ENCODE measurements at places on chromosomes 1 and 21.

DNA sequence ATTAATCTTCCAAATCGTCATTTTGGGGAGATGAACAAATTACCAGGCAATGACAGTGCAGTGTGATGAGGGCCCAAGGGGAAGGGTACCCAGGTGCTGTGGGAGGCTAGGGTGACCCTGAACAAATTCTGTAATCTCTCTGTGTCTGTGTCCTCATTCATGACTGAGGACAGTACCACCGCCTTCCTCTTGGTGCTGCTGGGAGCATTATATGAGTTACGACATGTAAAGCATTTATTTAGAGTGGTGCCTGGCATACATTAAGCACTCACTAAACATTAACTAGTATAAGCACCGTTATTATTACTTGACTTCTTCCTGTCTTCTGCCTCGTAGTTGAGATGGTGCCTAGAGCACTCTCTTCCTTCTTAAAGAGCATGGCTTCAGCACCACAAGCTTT is 468.2 kb upstream of the VAMP3 start:
- no peak for DNase-seq

DNA sequence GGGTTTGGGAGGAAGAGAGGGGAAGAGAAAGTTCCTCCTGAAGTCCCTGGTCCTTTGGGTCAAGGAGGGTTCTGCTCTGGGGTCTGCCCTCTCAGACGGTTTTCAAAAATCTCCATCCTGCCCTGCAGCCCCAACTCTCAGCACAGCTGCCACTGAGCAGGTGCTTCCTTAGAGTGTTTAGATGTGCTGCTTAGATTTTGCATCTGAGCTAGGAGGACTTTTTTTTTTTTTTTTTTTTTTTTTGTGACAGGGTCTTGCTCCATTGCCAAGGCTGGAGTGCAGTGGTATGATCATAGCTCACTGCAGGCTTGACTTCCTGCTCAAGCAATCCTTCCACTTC is 324.9 kb upstream of the POU3F1 start:
- no peak for DNase-seq

GRCh38 chr1:27135541-27136235 is 19.2 kb downstream of the SLC9A1 start:
- DNase-seq = no peak

DNA sequence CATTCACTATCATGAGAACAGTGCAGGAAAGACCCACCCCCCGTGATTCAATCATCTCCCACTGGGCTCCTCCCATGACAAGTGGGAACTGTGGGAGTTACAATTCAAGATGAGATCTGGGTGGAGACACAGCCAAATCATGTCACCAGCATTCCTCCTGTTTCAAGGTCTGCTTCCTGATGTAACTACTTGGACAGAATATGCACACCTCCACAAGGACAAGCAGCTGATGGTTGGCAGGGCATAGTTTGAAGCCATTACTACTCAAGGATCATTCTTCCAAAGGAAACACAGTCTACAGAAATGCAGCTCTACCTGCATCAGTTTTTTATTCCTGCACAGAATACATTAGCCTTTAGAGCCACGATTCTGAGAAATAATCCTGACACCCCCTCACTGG is 28.5 kb upstream of the RNF2 start:
- no peak for DNase-seq

- DNase-seq = no peak
Observed at GRCh38 chr1:156480411-156481192, 20.0 kb downstream of the MEF2D start.

GRCh38 chr1:87800006-87800405 is 471.3 kb downstream of the LMO4 start:
- no peak for DNase-seq

- DNase-seq = no peak
Observed at GRCh38 chr21:46336603-46337002, 12.6 kb downstream of the PCNT start.

DNA sequence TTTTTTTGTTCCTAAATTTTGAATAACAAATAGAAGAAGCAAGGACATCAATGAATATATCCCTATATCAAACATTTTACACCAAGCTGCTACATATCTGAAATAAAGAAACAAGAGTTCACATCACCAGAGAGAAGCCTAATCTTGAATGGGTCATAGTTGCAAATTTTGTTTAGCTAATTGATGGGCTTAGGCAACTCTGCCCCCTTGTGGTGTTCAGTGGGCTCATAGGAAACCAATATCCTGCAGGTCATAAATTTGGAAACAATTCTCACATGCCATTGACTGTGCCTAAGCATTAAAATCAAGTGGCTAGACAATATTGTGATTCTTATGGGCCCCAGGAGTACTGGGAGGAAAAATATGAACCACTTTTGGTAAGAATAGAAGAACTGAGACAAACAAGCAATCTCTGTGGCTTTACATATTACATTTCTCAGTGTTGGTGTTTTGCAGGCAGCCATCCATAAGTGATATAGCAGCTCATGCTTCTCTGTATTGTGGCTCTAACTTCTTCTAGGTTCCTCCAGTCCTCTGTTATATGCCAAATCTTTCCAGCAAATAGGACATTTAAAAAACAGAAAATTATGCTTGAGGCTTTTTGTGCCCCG is 1262.8 kb upstream of the PRMT6 start:
- DNase-seq = no peak

DNA sequence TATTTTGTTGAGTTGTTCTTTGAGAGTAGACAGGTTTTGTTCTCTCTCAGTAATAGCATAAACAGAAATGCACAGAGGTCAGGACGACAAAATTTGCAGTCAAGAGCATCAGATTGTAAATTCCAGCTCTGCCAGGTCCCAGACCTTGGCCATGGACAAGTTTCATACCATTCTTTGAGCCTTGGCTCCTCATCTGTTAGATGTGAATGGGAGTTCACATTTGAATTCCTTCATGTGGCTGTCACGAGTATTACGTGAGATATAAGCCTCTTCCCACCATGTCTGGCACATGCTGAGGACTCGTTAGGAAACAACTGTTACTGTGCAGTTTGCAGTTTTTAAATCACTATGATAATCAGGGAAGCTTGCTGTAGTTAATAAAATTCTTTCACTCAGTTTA is 93.2 kb upstream of the KCTD3 start:
- no peak for DNase-seq

DNA sequence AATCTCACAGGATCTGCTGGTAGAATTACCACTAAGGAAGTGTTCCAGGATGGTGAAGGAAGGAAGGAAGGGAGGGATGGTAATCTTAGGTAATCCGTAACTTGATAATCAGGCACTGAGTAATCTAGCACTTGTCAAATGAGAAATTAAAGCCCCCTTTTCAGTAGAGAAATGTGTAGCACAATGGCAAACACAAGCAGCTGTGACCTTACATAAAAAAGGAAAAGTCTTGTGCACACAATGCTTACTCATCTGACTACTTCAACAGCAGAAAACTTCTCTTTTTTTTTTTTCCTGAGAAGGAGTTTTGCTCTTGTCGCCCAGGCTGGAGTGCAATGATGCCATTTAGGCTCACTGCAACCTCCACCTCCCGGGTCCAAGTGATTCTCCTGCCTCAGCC is 6.1 kb downstream of the NUP210L start:
- no peak for DNase-seq

DNA sequence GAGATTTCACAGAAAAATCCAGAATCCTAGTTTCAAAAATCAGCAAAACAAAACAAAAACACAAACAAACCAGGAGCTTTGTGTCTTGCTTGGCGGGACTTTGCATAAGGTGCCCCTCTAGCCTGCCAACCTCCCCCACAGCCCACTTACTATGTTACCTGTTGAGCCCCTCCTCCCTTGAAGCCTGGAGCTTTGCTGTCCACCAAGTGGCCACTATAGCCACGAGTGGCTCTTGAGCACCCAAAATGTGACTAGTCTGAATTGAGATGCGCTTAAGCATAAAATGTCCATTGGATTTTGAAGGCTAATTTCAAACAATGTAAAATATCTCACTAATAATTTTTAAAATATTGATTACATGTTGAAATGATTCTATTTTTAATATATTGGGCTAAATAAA is 12.2 kb downstream of the TFAP2E start:
- no peak for DNase-seq

DNA sequence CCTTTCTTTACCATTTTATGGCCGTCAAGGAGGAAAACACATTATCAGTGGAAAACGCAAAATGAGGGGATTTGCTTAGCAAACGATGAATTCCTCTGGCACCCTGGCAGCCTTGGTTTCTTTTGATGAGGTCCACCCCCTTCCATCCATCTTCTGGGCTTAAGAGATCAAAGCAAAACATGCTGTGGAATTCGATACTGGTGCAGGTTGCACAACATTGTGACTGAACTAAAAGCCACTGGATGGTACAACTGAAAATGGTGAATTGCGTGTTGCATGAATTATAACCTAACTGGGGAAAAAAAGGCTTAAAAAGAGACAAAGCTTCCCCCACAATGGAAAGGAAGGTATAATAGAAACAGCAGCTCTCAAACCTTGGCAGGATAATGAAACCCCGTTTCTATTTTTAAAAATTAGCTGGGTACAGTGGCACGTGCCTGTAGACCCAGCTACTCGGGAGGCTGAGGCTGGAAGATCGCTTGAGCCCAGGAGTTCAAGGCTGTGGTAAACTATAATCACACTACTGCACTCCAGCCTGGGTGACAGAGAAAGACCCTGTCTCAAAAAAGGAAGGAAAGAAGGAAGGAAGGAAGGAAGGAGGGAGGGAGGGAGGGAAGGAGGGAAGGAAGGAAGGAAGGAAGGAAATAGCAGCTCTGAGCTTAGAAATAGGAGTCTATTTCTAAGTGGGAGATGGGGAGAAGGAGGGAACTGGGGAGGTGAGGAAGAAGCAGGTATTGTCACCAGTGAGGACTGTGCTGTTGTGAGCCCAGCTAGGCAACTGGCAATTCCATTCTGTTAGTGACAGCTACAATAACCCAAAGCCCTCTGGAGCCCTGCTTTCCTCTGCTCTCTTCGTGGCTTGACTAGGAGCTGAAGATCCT is 29.0 kb upstream of the LGALS8 start:
- no peak for DNase-seq

DNA sequence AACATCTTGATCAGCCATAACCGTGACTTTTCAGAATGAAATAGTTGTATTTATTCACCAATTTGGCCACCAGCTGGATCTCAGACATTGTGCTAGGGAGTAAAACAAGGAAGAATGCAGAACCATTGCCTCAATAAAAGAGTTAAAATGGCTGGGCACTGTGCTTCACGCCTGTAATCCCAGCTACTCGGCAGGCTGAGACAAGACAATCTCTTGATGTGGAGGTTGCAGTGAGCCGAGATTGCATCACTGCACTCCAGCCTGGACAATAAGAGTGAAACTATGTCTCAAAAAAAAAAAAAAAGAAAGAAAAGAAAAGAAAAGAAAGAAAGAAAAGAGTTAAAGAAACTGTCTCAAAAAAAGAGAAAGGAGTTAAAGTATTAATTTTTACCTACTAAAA is 199.5 kb downstream of the TPR start:
- no peak for DNase-seq

GRCh38 chr1:115463347-115463746 is 125.3 kb upstream of the NGF start:
- no peak for DNase-seq

GRCh38 chr1:226485192-226485591 is 63.4 kb upstream of the STUM start:
- DNase-seq = no peak

- no peak for DNase-seq
Observed at GRCh38 chr1:37153116-37154100, 119.1 kb upstream of the GRIK3 start.

- no peak for DNase-seq
Observed at GRCh38 chr1:12075195-12076114, 12.4 kb downstream of the TNFRSF8 start.

GRCh38 chr1:185595835-185596667 is 138.1 kb upstream of the HMCN1 start:
- peak; percentile 11 for DNase-seq

DNA sequence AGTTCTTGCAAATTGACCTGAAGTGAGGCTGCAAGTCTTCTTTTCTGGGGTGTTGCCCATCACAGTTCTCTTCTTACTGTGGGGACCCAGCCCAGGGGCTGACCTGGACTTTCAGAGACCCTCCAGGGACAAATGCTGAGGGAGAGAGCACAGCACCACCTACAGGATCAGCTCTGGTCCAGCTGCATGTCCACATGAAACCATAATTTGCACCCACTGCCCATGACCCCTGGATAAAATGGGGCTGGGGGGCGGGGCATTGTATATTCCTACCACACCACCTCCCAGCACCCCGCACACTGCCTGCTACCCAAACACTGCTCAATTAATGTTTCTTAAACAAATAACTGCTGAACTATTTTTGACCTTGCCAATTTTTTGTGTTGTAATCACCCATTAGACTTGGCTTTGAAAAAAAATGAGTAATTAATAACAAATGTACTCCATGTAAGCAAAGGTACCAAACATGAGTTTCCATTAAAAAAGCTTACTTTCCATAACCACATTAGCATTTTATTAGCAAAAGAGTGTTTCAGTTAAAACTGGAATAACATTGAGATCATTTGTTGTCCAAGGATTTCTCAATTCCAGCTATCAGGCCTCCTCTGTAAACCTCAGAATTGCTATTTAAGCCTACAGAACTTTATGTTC is 168.0 kb upstream of the RAB4A start:
- no peak for DNase-seq

GRCh38 chr1:231803353-231803752 is 176.8 kb downstream of the DISC1 start:
- DNase-seq = no peak

DNA sequence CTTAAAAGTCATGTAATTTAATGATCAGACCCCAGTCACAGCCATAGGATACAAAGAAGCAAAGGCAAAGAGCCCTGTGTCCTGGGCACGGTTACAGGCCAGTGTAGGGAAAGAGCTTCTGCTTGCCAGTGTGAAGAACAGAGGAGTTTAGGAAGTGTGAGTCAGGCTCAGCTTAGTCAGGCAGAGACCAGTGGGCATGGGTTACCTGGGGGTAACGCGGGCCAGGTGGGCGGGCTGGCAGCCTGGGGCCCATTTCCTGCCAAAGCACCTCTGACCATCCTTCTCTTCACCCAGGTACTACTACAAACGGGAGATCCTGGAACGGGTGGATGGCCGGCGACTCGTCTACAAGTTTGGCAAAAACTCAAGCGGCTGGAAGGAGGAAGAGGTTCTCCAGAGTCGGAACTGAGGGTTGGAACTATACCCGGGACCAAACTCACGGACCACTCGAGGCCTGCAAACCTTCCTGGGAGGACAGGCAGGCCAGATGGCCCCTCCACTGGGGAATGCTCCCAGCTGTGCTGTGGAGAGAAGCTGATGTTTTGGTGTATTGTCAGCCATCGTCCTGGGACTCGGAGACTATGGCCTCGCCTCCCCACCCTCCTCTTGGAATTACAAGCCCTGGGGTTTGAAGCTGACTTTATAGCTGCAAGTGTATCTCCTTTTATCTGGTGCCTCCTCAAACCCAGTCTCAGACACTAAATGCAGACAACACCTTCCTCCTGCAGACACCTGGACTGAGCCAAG is 4.7 kb downstream of the ELF3 start:
- DNase-seq = no peak

Data from NCI-H524 treated with DMSO at 0.1 percent for 48 hours (cell line).